Sigmoid colon (tissue), 7 donors: ENCODE measurements at places on chromosomes 3 and 15. TPM values are rescaled to one million over a fixed set of nuclear protein-coding genes. Genes with fewer than 3 reads are reported as not detected.

The NTRK3 gene
- polyA plus RNA-seq = not detected

The SCG5 gene
- 3.0 TPM for polyA plus RNA-seq

The SPPL2A gene
- polyA plus RNA-seq = 87.4 TPM

The TYRO3 gene
- 1.8 TPM for polyA plus RNA-seq

The TMCO5A gene
- polyA plus RNA-seq = not detected

The XIRP1 gene
- polyA plus RNA-seq = 1.2 TPM

The ITPKA gene
- polyA plus RNA-seq = 52.9 TPM

The SLC6A20 gene
- polyA plus RNA-seq = 1.4 TPM

The AGBL1 gene
- not detected for polyA plus RNA-seq

The PRTG gene
- polyA plus RNA-seq = 0.42 TPM

The TRH gene
- not detected for polyA plus RNA-seq

The PXYLP1 gene
- polyA plus RNA-seq = 7.5 TPM

The TM6SF1 gene
- polyA plus RNA-seq = 3.7 TPM

The SEC62 gene
- 36.8 TPM for polyA plus RNA-seq

The MRPL3 gene
- 72.7 TPM for polyA plus RNA-seq

The MAP6D1 gene
- 0.34 TPM for polyA plus RNA-seq

The SCN5A gene
- 0.23 TPM for polyA plus RNA-seq

The CCDC13 gene
- polyA plus RNA-seq = 0.85 TPM

The TF gene
- polyA plus RNA-seq = under 0.01 TPM
